ENCODE measurements at places on chromosomes 13 and 19.

DNA sequence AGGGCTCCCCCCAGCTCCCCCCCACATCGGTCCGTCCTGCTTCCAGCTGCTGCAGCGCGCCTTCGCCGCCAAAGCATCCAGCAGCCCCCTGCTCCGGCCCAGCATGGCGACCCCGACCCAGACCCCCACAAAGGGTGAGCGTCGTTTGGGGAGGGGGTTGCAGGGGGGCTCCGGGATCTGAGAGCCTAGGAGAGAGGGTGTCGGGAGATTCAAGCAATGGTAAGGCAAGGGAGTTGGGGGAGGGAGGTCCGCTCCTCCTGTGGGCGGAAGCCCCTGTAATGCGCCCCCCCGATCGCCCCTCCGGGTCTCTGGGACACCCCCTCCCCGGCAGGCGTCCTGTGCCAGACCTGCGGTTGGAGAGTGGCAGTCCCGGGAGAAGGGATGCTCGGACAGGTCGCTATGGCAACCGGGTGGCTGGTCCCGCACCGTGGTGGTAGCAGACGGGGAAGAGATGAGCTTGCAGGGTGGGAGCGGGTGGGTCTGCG is at the start of gene FXYD7:
Gene FXYD7, plus strand, starts transcription at position 25 of the 485 bp plus-strand sequence. Its CDS starts 79 bp downstream, at position 104.
- no peak for DNase-seq

- DNase-seq: no peak
These were observed 542.8 kb downstream of the RFC3 start for GRCh38 chr13:34360702-34361101.

DNA sequence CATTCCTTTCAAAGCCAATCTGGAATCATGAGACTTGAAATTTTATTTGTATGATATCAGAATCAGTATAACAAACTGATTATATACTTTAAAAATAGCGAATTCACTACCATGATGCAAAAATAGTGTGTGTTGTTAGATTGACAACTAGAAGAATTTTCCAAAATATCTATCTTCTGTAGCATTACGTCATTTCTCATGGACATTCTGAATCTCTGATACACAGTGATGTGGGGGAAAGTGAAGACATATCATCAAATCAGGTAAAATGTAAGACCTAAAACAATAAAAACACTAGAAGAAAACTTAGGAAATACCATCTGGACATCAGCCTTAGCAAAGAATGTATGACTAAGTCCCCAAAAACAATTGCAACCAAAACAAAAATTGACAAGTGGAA is 1292.0 kb upstream of the PCDH9 start:
- no peak for DNase-seq

GRCh38 chr13:91295712-91296410 is 51.6 kb upstream of the MIR17HG start:
- no peak for DNase-seq

- no peak for DNase-seq
These were observed 47.7 kb upstream of the USPL1 start for GRCh38 chr13:30569901-30570576.
